Fibroblast of skin of left quadriceps (primary cell): ENCODE measurements at places on chromosomes 4 and X.

DNA sequence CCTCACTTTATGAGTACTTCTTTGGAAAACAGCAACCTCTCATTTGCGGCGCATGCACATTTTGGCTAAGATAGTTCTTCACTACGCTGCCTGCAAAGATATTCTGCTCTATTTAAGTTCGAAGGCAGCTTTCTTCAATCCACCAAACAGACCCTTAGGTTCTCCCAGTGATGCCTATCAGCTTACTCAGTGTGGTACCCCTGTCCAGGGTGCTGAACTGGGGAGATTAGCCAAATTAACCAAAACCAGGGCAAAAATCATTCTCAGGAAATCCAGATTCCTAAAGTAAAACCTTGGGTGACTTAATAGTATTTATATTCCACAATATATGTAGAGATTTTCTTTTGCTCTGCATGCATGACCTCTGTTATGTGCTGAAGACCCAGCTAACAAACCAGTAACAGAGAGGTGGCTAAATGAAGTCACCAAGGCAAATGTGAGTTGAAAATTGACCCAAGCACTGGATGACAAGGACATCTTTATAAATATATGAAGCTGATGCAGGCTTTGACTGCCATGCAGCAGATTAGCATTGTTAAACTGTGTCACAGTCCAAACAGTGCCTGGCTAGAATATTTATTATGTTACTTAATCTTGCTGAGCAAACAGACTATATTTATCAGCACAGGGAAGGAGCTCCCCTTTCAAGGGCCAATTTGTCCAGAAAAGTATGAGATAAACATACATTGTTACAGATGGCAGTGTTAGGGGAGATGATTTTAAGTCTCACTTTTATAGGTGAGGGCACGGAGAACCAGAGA, 418.2 kb downstream of the STIM2 start:
- peak; percentile 15 for DNase-seq

DNA sequence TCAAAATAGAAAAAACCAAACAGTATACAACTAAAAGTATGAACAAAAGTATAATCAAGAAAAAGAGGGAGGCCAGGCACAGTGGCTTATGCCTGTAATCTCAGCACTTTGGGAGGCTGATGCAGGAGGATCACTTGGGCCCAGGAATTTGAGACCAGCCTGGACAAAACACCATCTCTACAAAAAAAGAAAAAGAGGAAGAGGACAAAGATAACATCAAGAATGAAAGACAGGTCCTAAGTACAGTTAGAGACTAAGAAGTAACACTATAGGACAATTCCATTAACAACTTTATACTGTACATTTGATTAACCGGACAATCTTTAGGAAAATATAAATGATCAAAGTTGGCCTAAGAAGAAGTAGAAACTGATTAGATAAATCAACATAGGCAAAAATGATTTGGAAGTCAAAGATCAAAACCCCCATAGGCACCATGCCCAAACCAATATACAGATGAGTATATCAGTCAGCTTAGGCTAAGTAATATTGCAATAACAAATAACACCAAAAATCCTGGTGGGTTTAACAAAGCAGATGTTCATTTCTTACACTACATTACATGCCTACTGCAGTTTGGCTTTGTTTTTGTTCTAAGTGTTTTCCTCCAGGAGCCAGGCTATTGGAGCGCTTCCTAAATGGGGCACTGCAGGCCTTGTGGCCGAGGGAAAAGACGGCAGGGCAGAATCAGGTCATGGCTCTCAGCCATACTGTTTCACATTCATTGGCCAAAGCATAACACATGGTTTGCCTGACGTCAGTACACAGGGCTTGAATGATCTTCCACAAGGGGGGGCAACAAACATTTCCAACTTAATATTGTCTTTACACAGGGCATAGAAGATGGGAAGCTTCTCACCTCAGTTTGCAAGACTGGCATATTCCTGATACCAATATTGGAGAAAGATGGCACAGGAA, 42.2 kb upstream of the HGFAC start:
- DNase-seq: no peak

DNA sequence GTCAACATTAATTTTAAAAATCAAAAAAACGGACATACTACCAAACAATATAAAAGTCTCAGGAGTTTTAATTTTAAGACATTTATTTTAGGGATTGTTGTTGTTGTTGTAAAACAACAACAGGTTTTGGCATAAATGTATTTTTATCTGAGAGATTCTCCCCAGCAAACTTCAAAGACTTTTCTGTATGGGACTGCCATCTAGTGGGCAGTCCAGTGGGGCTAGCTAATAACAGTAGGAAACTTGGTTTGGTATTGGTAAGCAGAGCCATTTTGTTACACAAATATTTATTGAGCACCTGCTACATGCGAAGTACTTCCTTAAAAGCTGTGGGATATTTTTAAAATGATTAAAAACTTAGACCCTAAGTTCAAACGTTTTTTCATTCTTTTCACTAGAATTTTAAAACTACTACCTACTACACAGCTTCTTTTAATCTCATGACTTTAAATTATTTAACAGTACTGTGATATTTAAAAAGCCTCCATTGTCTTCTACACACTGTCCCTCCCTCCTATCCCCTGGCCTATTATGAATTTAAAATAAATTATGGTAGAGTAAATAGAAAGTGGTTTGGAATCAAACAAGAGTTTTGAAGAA, 1028.4 kb upstream of the INTU start:
- DNase-seq: no peak

DNA sequence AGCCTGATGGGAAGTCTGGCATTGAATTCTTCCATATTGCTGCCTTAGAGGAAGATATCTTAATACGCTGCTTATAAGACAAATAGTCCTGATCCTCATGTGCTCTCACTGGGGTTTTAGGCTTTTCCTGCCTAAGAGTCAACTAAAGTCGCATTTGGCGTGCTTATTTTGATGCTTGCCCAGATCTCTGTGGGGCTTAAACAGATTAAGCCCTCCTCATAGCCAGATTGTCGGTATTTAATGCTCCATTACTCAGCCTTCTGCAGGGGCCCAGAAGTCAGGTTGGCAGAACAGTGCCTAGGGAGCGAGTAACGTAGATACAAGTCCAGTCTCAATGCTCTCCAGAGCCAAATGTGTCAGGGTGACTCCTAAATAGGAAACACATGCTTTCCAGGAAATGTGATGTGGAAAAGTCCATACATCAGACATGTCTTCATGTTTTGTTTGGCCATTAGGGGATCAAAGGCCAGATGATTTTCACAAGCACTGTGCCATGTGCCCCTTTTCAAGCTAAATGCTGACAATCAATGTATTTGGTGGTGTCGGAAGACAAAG, 262.8 kb downstream of the PRDM5 start:
- no peak for DNase-seq

DNA sequence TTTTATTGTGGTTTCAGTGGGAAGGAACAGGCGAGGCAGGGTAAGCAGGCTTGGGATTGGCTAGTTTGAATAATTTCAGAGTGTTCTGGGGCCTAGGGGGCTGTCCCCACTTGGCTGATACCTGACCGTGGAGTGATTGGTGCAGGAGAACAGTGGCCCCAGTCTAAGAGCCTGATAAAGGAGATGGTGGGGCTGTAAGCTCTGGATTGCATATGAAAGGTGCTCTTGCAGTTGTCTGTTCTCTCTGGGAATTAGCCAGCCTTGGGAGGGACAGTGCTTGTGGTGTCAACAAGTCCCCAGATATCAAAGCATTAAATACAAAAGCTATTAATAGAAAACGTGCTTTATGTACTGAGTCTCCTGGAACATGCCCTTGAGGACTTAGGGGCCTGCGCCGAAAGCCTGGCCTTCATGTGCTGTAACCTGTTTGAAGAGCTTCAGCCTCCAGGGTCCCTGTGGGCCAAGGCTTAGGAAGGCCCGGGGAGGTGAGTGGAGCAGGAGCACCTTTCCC, 30.4 kb upstream of the CLTRN start:
- DNase-seq: no peak

- DNase-seq: peak; percentile 65
These were observed 61.4 kb upstream of the TRIM2 start for GRCh38 chr4:153142700-153143438.

GRCh38 chr4:72205298-72205697, 173.5 kb downstream of the NPFFR2 start:
- no peak for DNase-seq

DNA sequence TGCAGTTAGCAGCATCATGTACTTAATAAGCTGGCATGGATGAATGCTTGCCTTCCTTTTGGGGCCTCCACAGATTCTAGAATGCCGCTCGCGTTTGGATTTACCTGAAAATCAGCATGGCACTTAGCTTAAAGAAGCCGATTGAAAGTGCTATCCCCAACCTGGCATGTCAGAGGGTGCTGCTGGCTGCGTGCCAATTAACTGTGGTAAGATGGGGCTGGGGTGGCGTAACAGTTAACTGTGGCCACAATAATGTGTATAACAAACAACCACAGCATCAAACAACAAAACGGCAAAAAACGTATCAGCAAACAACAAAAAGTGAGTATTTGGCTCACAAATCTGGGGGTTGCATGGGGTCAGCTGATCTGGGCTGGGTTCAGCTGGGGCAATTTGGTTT, 70.5 kb downstream of the CBLL2 start:
- DNase-seq: no peak

- no peak for DNase-seq
These were observed 3.2 kb downstream of the FGF16 start for GRCh38 chrX:77450415-77450814.

DNA sequence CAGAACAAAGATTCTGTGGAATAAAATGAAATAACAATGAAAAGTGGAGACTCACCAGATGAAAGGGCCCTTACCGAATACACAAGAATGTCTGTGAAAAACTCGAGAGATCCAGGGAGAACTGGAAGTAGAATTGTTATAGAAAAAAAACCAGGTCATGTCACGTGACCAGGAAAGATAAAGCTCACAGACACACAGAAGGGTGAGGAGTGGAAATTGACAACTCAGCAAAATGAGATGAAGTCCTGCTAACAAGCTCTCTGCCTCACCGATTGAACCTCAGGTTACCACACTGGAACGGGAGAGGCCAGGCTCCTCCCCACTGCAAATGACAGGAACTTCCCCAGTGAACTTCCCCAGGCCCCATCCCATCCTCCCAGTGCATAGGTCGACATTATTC, 1618.0 kb upstream of the PCDH10 start:
- DNase-seq: no peak

- DNase-seq: no peak
These were observed 59.8 kb upstream of the MAML3 start for GRCh38 chr4:140213749-140214148.

- DNase-seq: no peak
These were observed 24.2 kb upstream of the PPM1K start for GRCh38 chr4:88308587-88308986.

GRCh38 chrX:14875624-14876023, 2.4 kb downstream of the MOSPD2 start:
- no peak for DNase-seq

DNA sequence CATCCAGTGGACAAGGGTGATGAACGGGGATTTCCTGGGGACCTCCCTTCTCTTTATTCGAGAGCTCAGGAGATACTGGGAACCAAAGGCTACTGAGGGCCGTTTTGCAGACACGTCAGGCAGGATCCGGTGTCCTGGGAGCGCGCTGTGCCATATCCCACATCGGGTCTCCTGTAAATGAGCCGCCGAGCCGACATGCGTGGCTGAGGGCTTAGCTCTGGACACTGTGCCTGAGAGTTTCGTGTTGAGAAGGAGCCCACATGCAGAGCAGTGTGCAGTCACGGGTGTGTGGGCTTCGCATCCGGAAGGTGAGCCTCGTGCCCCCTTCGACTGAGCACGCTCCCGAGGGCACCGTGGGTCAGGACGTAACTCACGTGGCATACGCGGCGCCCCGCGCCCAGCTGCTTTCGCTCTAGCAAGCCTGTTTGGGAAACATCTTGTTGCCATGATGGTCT, 28.5 kb upstream of the HGFAC start:
- DNase-seq: no peak

DNA sequence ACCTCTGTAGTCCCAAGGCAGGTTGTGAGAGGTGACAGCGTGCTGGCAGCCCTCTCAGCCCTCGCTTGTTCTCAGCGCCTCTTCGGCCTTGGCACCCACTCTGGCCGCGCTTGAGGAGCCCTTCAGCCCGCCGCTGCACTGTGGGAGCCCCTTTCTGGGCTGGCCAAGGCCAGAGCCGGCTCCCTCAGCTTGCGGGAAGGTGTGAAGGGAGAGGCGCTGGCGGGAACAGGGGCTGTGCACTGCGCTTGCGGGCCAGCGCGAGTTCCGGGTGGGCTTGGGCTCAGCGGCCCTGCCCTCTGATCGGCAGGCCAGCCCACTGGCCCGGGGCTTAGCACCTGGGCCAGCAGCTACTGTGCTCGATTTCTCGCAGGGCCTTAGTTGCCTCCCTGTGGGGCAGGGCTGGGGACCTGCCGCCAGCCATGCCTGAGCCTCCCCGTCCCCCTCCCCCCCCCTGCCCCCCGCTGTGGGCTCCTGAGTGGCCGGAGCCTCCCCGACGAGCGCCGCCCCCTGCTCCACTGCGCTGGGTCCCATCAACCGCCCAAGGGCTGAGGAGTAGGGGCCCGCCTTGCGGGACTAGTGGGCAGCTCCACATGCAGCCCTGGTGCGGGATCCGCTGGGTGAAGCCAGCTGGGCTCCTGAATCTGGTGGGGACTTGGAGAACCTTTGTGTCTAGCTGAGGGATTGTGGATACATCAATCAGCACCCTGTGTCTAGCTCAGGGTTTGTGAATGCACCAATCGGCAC, 347.6 kb downstream of the KLHL13 start:
- no peak for DNase-seq

DNA sequence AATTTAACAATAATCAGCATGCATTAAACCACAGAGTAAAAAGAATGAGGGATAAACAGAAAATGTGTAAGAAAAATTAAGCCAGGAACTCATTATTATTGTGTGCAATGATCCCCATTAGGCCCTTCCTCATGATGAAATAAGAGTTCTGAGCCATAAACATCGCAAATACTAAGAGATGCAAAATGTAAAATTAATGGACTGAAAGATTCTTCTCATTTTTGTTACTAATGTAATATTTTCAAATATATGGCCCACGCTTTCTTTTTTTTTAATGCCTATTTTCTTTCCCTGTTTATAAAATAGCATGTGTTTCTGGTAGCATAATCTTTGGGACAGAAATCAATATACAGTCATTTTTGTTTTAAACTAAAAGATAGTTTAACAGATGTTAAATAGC, 281.0 kb downstream of the PDGFC start:
- DNase-seq: no peak

DNA sequence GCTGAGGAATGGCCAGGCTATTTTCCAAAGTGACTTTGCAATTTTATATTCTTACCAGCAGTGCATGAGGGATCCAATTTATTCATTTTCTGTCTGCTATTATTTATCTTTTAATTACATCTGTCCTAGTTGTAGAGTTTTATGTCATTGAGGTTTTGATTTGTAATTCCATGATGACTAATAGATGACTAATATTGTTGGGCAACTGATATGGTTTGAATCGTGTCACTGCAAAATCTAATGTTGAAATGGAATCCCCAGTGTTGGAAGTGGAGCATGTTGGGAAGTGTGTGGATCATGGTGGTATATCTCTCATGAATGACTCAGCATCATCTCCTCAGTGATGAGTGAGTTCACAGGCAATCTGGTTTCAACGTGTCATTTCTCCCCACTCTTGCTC, 201.5 kb downstream of the TBX22 start:
- DNase-seq: peak; percentile 21
